ENCODE measurements at places on chromosomes 13 and 19. TPM values are rescaled to one million over a fixed set of nuclear protein-coding genes. Genes with fewer than 3 reads are reported as not detected.

Gene CPB2
- not detected for total RNA-seq

Gene ZNF442
- total RNA-seq: 4.9 TPM

Gene FBN3
- total RNA-seq: not detected

Gene ETV2
- total RNA-seq: 0.74 TPM

Gene ZNF285
- total RNA-seq: 4.2 TPM

Gene KCNJ14
- 0.52 TPM for total RNA-seq

Gene FCHO1
- total RNA-seq: 2.0 TPM

Gene ZNF223
- total RNA-seq: 2.8 TPM

Gene TPTE2
- total RNA-seq: not detected

Gene ZNF575
- total RNA-seq: 3.4 TPM

Gene GPI
- total RNA-seq: 206 TPM

Gene CGB2
- total RNA-seq: not detected

Gene VRK3
- 19.7 TPM for total RNA-seq

Gene DHDH
- total RNA-seq: not detected

Gene ATP4B
- not detected for total RNA-seq

Gene RYR1
- 1.3 TPM for total RNA-seq

Gene SLC1A6
- not detected for total RNA-seq

Data from posterior vena cava (tissue), 2 donors.